Keratinocyte (primary cell): ENCODE measurements at places on chromosomes 1 and 21.

GRCh38 chr1:1627261-1627828 is 4.6 kb upstream of the MMP23B start:
- DNase-seq, result no peak

DNA sequence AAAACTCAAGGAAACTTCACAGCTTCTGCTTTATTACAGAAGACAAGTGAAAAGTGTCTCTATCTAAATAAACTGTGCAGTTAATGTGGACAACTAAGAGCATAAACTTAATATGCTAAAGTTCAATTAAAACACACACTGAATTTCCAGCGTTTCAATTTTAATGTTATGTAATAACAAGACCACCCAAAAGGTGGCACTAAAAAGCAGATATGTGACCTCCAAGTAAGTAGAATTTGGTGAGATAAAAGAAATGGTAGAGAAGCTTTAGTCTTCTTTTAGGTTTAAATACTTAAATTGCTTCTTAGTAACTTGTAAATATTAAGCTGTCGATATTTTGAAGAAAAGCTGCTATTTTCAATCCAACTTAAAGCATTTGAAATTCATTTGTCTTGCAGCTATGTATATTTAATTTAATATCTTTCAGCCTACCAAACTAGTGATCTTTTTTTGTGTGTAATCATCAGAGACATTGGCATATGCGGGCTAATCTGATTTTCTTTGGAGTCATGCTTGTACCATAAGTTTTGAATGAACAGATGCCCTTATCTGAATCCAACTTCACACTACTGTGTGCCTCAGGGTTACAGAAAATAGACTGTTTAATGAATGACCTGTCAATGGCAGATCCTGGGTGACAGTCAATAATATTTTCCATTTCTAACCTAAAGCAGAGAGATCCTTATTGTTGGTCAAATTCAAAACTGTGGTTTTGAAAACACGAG is 36.5 kb upstream of the ADAMTS1 start:
- DNase-seq, result no peak

GRCh38 chr1:207191061-207191460 is 87.0 kb downstream of the C4BPA start:
- no peak for DNase-seq

DNA sequence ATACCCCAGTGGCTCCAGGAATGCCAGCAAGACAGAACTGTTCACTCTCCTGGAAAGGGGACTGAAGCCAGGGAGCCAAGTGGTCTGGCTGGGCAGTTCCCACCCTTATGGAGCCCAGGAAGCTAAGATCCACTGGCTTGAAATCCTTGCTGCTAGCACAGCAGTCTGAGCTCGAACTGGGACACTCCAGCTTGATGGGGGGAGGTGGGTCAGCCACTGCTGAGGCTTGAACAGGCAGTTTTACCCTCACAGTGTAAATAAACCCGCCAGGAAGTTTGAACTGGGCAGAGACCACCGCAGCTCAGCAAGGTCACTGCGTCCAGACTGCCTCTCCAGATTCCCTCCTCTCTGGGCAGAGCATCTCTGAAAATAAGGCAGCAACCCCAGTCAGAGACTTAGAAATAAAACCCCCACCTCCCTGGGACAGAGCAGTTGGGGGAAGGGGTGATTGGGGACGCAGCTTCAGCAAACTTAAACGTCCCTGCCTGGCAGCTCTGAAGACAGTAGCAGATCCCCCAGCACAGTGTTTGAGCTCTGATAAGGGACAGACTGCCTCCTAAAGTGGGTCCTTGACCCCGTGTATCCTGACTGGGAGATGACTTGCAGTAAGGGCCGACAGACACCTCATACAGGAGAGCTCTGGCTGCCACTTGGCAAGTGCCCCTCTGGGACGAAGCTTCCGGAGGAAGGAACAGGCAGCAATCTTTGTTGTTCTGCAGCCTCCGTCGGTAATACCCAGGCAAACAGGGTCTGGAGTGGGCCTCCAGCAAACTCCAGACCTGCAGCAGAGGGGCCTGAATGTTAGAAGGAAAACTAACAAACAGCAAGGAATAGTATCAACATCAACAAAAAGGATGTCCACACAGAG is 568.4 kb downstream of the PLA2G4A start:
- no peak for DNase-seq

DNA sequence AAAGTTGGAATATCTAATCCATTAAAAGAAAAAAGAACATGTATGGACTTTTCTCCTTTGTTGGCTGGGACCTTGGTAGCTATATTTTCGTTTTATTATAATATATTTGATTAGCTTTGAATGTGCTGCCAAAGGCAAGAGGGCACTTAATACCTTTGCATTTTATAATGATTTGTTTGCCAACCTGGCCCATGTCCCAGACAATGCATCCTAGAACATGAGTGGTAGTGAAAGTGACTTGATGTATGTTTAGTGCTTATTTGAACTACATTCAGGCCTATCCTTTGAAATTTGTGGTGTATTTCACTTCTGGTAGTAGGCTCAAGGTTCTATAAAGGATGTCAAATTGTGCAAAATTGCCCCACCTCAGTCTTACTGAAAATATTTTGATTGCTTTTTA is 25.9 kb downstream of the CACHD1 start:
- no peak for DNase-seq
